ENCODE measurements at places on chromosomes 4 and X. TPM values are rescaled to one million over a fixed set of nuclear protein-coding genes. Genes with fewer than 3 reads are reported as not detected.

DNA sequence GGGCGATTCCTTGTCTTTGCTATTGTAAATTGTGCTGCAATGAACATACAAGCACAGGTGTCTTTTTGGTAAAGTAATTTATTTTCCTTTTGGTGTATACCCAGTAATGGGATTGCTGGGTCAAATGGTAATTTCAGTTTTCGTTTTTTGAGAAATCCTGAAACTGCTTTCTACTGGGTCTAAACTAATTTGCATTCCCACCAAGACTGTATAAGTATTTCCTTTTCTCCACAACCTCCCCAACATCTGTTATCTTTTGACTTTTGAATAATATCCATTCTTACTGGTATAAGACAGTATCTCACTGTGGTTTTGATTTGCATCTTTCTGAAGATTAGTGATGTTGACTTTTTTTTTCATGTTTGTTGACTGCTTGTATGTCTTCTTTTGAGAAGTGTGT lies 2506.0 kb downstream of the PCDH7 start:
- H3K36me3 ChIP-seq: no peaks in the 10 kb centered on the region
- H3K4me3 ChIP-seq: no peak overlapping the region
- H3K27ac ChIP-seq: no peak overlapping the region
- DNase-seq: no peak

DNA sequence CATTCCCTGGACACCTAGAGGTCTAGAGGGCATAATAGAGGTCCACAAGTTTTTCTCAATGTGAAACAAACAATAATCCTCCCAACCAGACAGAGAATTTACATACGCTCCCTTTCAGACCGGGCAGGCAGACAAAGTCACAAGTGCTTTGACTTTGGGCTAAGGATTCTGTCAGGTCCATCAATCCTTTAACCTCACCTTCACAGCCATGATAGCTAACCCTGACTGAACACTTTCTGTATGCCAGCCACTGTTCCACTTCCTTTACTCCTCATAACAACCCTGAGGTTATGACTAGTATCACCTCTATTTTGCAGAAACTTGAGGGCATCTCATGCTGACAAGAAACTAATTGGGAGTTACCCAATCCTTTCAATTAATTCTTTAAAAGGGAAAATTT lies 118.8 kb upstream of the AFF2 start:
- H3K36me3 ChIP-seq: no peaks in the 10 kb centered on the region
- no peaks in the 10 kb centered on the region for H3K4me1 ChIP-seq
- H3K27me3 ChIP-seq: no peaks in the 10 kb centered on the region
- H3K4me3 ChIP-seq: no peak overlapping the region
- no peak for DNase-seq

GRCh38 chr4:126753592-126753991 lies 879.2 kb upstream of the INTU start:
- DNase-seq: no peak
- no peaks in the 10 kb centered on the region for H3K36me3 ChIP-seq
- H3K27me3 ChIP-seq: no peaks in the 10 kb centered on the region
- peaks cover 5% of the 10 kb centered on the region for H3K4me1 ChIP-seq
- H3K27ac ChIP-seq: no peak overlapping the region
- H3K4me3 ChIP-seq: no peak overlapping the region

DNA sequence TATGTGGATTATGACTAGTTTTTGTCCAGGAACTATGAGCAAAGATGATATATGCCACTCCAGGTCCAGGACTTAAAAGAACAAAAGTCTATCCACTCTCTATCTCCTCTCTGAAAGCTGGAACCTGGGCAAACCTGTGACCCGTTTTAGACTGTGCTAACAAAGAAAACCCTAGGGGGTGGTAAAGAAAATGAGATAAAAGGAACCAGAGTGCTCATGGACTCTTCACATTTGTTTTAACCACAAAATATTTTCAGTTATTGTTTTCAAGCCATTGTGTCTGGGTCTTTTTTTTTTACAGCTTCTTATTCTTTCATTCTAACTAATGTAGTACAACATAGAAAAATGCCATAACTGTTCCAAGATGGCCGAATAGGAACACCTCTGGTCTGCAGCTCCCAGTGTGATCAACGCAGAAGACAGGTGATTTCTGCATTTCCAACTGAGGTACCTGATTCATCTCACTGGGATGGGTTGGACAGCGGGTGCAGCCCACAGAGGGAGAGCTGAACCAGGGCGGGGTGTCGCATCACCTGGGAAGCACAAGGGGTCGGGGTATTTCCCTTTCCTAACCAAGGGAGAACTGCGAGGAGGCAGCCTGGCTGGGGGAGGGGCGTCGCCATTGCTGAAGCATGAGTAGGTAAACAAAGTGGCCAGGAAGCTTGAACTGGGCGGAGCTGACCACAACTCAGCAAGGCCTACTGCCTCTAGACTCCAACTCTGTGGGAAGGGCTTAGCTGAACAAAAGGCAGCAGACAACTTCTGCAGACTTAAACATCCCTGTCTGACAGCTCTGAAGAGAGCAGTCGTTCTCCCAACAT lies 45.1 kb downstream of the CHM start:
- H3K27me3 ChIP-seq: peaks cover 1% of the 10 kb centered on the region
- no peak overlapping the region for H3K4me3 ChIP-seq
- peaks cover 12% of the 10 kb centered on the region for H3K4me1 ChIP-seq
- no peaks in the 10 kb centered on the region for H3K36me3 ChIP-seq

- H3K4me1 ChIP-seq: peaks cover 14% of the 10 kb centered on the region
Measured at GRCh38 chrX:40971736-40972135, 113.5 kb upstream of the USP9X start.

The GLUD2 gene
- total RNA-seq: 0.38 TPM

DNA sequence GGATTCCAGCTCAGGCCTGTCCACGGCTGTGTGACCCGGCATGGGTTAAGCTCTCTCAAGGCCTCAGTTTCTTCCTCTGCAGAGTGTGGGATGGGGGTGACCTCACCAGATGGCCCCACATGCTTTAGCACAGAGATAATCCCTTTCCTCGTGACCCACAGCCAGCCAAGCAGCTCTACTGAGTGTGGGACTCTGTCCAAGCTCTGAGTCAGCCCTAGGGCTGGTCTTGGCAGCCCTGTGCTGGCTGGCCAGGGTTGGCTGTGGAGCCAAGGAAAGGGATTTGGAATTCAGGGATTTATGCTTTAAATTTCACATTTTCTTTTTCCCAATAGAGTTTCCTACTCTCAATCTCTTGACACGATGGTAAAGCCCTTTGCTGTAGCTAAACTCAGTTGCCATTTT lies 19.7 kb upstream of the SPON2 start:
- H3K27me3 ChIP-seq: peaks cover 1% of the 10 kb centered on the region
- DNase-seq: peak; percentile 94
- H3K27ac ChIP-seq: peak overlapping the region; percentile 95
- no peaks in the 10 kb centered on the region for H3K36me3 ChIP-seq
- H3K4me3 ChIP-seq: peak overlapping the region; percentile 61
- peaks cover 45% of the 10 kb centered on the region for H3K4me1 ChIP-seq

- H3K36me3 ChIP-seq: peaks cover 6% of the 10 kb centered on the region
- no peak overlapping the region for H3K27ac ChIP-seq
- peaks cover 8% of the 10 kb centered on the region for H3K27me3 ChIP-seq
- no peak overlapping the region for H3K4me3 ChIP-seq
- DNase-seq: no peak
- peaks cover 14% of the 10 kb centered on the region for H3K4me1 ChIP-seq
Measured at GRCh38 chrX:434946-435345, 48.2 kb upstream of the PPP2R3B start.

- H3K27me3 ChIP-seq: no peaks in the 10 kb centered on the region
- H3K4me3 ChIP-seq: no peak overlapping the region
- no peak for DNase-seq
- no peaks in the 10 kb centered on the region for H3K36me3 ChIP-seq
- peaks cover 5% of the 10 kb centered on the region for H3K4me1 ChIP-seq
Measured at GRCh38 chrX:11781133-11781532, 23.1 kb downstream of the MSL3 start.

GRCh38 chr4:129839687-129840086 lies 743.7 kb downstream of the C4orf33 start:
- no peaks in the 10 kb centered on the region for H3K27me3 ChIP-seq
- no peaks in the 10 kb centered on the region for H3K4me1 ChIP-seq
- no peak overlapping the region for H3K4me3 ChIP-seq
- DNase-seq: no peak

DNA sequence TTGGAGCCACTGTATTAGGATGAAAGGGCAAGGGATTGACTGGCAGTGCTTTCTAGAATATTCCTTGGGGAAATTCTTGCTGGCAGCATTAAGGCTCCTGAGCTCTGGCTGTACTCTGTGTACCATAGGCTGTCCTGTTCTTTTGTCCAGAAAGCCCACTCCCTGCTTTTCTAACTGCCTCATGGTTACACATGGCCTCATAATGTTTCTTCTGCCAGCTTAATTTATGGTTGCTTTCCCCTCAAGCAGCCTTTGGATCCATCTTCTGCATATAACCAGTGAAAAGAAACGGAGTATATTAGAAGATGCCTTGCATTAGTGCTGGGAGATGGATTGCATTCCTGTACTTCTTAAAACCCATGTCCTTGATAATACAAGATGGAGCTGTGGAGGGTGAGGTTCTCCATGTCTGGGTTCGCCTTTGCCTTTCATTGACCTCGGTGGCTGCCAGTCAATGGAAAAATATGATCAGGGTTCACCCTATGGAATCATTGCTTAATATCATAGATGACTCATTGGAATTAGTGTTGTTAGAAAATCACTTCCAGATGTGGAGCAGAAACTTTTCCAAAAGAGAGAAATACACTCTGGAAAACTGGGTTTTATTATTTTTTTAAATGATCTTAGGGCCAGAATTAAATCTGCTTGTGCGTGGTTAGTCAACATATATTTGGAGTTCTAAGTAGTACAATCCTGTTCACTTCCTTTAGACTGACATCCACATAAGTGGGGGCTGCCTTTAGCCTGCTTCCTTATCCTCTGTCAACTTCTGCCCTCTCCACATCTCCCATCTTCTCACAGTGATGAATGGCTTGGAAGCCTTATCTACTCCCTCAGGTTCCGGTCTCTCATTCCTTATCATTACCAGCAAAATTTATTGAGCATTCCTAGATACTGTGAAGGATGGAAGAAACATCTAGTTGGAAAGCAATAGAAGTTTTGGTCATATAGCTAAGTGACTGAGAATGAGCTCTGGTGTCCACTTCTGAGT lies 24.9 kb downstream of the DOCK11 start:
- peak overlapping the region; percentile 58 for H3K4me3 ChIP-seq
- H3K4me1 ChIP-seq: peaks cover 51% of the 10 kb centered on the region
- no peaks in the 10 kb centered on the region for H3K36me3 ChIP-seq
- no peaks in the 10 kb centered on the region for H3K27me3 ChIP-seq
- peak; percentile 65 for DNase-seq
- H3K27ac ChIP-seq: peak overlapping the region; percentile 94

DNA sequence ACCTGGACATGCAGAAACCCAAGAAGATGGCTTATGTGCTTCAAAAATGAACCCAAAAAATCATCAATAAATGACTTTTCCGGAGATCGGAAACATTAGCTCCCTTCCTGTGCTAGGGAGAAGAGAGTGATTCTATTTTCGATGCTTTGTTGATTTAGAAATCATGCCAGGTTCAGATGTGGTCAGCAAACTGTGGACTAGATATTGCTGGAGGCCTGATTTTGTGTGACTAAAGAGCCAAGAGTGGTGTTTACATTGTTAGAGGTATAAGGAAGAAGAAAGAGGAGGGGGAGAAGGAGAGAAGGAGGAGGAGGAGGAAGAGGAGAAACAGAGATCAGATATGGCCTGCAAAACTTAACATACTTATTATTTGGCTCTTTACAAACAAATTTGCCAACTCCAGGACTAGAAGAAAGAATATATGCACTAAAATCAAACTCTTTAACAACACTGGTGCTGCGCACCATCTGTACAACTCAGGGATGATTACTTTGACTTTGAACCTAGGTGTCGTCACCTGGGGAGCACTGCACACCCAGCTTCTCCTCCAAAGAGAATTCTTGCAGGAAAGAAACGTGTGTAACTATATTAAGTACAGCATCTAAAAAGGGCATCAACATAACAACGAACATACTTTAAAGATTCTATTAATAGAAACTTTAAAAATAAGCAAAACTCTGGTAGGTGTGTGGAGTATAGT lies 664.9 kb upstream of the LCORL start:
- H3K27me3 ChIP-seq: no peaks in the 10 kb centered on the region
- no peak overlapping the region for H3K4me3 ChIP-seq
- H3K4me1 ChIP-seq: peaks cover 47% of the 10 kb centered on the region
- DNase-seq: peak; percentile 16

The RASGEF1B gene
- total RNA-seq: not detected

The TNIP3 gene
- 0.41 TPM for total RNA-seq

DNA sequence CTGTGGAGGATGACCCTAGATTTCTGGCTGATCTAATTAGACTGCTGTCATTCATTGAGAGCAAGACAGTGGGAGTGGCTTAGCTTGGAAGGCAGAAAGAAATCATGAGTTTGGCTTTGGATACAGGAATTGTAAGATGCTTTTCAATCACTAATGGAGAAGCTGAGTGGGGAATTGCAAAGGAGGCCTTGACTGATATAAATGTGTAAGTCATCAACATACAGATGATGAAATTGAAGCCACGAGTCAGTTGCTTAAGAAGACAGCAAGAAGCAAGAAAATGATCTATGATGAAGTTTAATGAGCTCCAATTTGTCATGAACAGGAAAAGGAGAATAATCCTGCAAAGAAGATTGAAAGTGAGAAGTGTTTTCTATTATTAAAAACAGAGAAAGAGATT lies 136.7 kb upstream of the C1QTNF7 start:
- DNase-seq: no peak
- no peak overlapping the region for H3K27ac ChIP-seq
- H3K36me3 ChIP-seq: no peaks in the 10 kb centered on the region
- no peaks in the 10 kb centered on the region for H3K4me1 ChIP-seq

- H3K4me1 ChIP-seq: peaks cover 12% of the 10 kb centered on the region
- no peak overlapping the region for H3K27ac ChIP-seq
- H3K27me3 ChIP-seq: peaks cover 46% of the 10 kb centered on the region
- peaks cover 5% of the 10 kb centered on the region for H3K36me3 ChIP-seq
- peak overlapping the region; percentile 56 for H3K4me3 ChIP-seq
Measured at GRCh38 chr4:82560853-82561785, 669 bp downstream of the TMEM150C start.

DNA sequence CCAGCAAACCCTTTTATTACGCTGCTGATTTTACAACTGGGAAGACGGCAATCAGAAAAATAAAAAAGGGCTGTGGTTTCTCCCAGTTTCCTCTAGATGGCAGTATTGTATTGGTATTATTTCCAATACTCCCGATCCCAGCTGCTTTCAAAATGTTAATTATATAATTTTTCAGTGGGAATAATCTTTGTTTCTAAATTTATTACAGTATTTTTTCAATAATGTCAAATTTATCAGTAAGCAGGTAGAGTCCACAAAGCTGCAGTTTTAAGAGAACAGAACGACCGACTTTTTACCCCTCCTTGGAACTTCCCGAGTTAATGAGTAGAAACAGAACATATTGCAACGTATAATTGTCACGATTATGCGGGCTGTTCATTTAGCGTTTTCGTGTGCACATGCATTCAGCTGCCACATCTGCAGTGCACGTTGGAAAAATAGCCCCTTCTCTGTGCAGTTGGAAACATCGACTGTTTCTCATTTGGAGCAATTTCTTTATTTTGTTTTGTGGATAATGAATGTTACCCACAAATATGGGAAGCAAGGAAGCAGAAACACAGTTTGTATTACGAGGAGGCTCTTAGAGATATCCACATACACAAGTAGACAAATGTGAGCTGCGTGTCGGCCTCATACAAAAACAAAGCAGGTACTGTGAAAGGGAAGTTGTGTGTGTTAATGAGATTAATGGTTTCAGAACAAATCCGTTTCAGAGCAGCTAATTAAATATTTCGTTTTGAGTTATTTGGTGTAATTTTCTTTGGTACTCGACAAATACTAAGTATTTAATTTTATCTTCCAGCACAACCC lies 188.0 kb downstream of the STIM2 start:
- no peaks in the 10 kb centered on the region for H3K36me3 ChIP-seq
- peak; percentile 38 for DNase-seq
- H3K27ac ChIP-seq: no peak overlapping the region
- peaks cover 16% of the 10 kb centered on the region for H3K4me1 ChIP-seq
- H3K27me3 ChIP-seq: peaks cover 40% of the 10 kb centered on the region

GRCh38 chr4:164956766-164957643 lies 20.5 kb downstream of the TRIM61 start:
- DNase-seq: no peak
- H3K27ac ChIP-seq: no peak overlapping the region
- H3K27me3 ChIP-seq: no peaks in the 10 kb centered on the region
- H3K36me3 ChIP-seq: no peaks in the 10 kb centered on the region
- peaks cover 9% of the 10 kb centered on the region for H3K4me1 ChIP-seq
